ENCODE measurements at places on chromosomes 16 and 17. TPM values are rescaled to one million over a fixed set of nuclear protein-coding genes. Genes with fewer than 3 reads are reported as not detected.

DNA sequence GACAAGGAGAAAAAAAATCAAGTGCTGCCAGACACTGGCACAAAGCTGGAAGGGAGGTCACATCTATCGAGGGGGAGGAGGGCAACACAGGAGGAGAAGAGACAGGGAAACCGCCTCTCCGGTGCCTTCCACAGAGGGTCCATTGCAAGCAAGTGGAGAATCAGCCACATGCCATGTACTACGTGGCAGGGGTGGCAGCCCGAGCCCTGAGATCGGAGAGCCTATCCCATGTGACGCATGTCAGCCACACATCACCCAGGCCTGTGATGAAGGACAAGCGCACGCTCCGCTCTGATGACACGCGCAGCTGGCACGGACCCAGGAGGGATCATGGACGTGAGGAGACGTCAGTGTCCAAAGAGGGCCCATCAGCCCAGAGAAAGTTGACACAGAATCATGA, 30.1 kb downstream of the ADCY9 start:
- no peak for DNase-seq

GRCh38 chr16:81671738-81672597, 107.1 kb upstream of the PLCG2 start:
- DNase-seq = no peak

DNA sequence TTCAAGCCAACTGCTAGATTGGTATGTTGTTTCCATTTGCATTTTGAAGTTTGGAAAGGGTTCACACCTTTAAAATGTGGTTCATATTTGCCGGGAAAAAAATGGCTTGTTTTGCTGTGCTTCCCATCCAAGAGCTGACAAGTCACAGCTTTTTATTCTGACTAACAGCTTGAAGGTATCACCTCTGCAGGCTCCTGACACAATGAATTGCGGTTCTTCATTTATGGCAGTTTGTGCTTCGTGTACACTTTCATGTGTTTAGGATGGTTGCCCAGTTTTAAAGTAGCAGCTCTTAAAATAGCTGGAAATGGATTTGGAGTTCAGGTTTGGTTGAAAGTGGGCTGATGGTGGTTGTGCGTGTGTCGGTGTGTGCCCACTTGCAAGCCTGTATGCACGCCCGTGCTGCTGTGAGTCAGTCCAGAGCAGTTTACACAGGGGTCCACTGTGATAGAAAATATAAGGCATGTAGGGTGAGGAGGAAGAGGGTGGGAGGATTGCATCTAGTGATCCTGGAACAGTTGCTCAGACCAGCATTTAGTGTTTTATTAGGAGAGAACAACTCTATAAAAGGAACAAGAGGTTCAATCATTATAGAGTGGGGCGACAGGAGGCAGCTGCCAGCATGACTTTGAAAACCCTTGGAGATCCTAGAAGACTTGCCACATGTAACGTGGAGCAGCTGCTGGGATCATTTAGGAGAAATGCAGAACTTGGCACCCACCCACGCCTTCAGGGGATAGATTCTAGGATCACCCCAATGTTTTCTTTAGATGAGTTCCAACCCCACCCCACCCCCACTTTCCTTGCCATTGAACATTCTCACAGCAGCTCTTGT, 108.0 kb upstream of the TBX2 start:
- no peak for DNase-seq

DNA sequence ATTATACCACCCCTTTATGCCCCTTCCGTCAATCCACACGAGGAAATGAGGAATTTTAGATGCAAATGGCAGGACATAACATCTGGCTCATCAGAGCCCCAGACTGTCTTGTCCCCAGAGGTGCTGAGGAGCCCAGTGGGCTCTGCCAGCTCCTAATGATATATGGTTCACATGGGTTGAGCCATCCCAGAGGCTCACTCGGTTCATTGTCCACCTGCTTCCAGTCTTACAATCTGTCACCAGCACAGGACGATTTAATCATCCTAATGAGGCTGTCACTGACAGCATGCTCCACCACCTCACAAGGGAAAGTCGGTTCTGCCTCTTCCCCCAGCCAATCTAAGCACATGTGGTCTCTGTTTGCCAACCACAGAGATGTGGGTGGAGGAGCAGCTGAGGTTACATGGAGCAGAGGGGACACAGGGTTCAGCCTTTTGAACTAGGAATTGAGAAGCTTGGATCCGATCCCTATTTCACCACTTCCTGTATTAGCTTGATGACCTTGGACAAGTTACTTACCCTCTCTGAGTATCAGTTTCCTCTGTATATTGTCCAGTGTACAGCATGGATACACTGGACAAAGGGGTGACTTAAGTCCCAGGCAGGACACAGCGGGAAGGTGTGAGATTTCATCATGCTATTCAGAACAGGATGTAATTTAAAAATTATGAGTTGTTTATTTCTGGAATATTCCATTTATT, 27.0 kb upstream of the DHX8 start:
- no peak for DNase-seq

DNA sequence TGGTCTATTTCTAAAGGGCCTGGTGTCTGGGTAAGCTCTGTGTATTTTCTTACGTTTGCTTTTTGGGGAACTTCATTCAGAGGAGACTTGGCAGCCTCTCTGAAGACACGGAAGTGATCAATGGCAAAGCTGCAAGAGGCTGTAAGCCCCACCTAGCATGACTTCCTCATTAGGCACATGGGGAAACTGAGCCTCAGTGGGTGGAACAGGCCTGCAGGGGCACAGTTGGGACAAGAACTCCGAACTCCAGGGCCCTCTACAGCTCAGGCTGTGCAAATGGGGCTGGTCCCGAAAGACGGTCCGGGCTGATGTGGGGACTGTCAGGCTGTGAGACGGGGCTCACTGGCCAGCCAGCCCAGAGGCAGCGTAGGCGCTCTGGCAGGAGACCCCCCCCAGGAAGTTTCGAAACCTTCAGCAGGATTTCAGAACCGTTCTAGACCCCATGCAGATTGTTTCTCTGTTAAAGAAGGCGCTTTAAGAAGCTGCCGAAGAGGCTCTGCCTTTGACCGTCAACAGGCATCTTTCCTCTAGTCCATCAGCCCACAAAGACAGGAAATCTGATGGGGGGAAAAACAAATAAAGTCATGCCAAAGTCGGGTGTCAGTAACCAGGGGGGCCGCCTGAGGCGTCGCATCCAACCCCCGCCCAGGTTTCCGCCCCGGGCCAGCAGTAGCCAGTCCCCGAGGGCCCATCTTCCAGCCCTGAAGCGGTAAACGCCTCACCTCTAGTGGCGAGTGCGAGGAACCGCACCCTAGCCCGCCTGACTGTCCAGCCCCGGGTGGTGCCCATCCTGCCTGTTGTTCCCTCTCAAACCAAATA, 79.8 kb upstream of the TBC1D3K start:
- no peak for DNase-seq

- no peak for DNase-seq
Measured at GRCh38 chr17:76502341-76503211, 1.4 kb upstream of the RHBDF2 start.

The CIBAR2 gene
- 0.52 TPM for polyA plus RNA-seq

DNA sequence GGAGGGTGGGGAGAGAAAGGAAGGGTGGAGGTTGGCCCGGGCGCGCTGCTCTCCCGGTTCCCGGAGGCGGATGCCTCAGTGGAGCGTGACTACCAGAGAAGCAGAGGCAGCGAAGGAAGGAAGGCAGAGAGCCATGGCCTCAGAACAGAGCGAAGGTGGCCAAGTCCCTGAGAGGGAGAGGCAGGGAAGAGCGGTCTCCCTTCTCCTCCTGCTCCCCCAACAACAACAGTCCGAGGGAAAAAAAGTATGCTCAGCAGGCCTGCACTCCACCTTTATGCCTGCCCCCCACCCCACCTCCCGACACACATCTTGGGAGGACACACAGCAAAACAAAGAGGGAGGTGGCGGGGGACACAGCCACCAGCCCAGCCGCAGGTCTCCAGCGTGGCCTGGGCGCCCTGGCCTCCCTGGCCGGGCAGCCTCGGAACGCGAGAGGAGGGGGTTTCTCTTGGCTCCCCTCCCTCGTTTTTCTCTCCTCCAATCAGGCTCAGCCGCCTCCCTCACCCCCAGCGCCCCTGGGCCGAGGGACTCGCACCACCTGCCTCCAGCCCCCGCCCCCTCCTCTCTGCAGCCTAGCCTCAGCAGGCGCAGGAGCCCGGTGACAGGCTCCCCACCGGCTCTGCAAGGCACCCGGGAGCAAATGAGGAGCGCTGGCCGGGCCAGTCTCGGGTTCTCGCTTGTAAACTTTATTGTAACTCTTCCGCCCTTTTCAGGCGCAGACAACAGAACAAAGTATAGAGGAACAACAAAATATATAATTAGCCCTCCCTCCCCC, 1.1 kb upstream of the HOXB7 start:
- DNase-seq = no peak

- no peak for DNase-seq
Measured at GRCh38 chr17:82103553-82104451, 5.8 kb upstream of the FASN start.

The KIF2B gene
- not detected for polyA plus RNA-seq

GRCh38 chr17:74678541-74678940, 34.2 kb downstream of the CD300LF start:
- DNase-seq = no peak

- no peak for DNase-seq
Measured at GRCh38 chr16:700684-701584, 4.7 kb downstream of the FBXL16 start.

The CLEC18A gene
- polyA plus RNA-seq = 56.3 TPM

The HCFC1R1 gene
- polyA plus RNA-seq = 57.1 TPM

DNA sequence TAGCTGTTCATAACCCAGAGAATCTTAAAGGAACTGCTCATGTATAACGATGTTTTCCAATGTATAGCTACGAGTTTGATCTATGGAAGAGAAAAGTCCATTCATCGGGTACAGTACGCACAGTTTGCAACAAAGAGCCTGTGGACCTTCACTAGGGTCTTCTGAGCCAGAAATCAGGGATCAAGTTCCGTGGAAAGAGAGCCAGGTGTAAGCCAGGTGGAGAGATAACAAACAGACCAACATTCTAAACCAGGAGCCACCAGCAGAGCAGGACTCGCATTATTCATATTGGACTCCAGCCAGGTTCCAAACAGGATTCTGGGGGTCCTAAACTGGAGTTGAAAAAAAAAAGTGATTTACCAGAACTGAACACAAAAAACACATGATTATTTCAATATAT, 505.4 kb upstream of the C16orf82 start:
- no peak for DNase-seq

The FMNL1 gene
- 6.6 TPM for polyA plus RNA-seq

Measured in right renal cortex interstitium (tissue), 3 donors.